Stimulated activated CD8-positive, alpha-beta memory T cell treated with anti-CD3 and anti-CD28 coated beads, Interleukin-4, amount 100 ng/mL, for 1 hour (primary cell): ENCODE measurements at places on chromosomes 3 and 15.

DNA sequence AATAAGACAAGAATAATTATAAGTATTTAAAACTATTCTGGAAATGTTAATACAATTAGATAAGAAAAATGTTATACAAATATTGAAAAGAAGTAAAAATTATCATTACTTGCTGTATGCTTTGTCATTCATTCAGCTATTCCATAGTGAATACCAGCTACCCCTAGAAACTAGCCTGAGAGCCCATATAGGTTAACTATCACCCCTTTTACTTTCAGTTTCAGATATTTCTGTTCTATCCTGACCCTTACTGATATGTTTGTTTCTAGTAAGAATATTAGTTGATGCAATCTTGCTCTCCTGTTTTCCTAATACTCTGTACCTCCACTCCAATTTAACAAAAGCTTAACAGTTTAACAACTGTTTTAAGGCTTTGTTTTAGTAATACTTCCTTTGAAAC lies 31.6 kb downstream of the FAM227B start:
- DNase-seq = no peak

- no peak for DNase-seq
Measured at GRCh38 chr3:64895106-64895990, 207.5 kb upstream of the ADAMTS9 start.

DNA sequence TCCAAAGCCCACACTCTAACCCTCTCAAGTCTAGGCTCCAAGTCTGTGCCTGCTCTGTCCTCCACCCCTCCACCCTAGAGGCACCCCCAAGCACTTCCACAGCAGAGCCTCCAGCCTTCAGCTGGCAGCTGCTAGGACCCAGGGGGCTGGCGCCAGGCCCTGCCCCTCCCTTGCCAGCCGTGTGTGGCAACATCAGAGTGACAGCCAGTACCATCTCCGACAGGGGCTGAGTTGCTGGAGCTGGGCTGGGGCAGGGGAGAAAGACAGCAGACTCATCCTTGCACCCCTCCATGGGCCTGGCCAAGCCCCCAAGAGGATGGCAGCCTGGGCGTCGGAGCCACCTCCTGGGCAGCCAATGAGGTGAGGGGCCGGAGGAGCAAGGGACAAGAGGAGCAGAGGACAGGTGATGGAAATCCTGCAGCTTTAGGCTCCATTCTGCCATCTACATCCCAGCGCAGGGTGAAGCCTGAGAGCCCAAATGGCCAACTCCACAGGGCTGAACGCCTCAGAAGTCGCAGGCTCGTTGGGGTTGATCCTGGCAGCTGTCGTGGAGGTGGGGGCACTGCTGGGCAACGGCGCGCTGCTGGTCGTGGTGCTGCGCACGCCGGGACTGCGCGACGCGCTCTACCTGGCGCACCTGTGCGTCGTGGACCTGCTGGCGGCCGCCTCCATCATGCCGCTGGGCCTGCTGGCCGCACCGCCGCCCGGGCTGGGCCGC lies at the start of gene GPR62:
TSS of gene GPR62 (plus strand) at position 207 of the 718 bp plus-strand sequence. CDS start at position 479, 272 bp downstream.
- DNase-seq = no peak

DNA sequence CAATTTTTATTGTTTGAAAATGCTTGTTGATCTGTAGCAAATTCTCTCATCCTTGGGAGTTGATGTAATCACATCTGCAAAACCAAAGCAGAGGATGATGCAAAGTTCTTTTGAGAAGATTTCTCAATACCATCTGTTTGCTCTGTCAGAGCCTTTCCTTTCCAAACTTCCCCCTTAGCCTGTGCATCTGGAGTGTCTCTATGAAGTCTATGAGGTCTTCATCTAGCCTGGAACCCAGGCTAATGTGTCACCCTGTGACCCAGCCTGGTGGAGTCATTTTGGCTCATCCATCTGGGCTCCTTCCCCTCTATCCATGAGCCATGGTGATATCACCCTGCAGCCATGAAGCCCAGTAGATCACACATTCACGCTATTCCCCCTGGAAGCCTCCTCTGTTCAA lies 123.2 kb upstream of the SLC7A14 start:
- DNase-seq = no peak

DNA sequence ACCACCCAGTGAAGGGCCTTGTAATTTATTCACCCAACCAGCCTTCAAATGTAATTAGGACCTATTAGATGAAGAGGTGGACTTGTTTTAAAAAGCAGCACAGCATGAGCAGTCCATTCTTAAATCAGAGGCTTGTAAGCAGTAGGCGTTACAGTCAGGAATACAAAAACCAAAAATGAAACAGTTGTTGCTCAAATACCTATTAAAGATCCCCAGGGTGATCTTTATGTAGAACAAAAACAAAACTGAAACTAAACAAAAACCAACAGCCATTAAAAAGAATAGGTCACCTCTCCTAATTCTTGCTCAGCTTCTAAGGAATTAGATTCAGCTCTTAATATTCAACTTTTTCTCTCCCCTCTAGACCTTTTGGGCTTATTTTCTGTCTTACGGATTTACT lies 104.9 kb upstream of the ST8SIA2 start:
- DNase-seq = no peak

- no peak for DNase-seq
Measured at GRCh38 chr15:63232943-63233342, 43.5 kb downstream of the RAB8B start.

DNA sequence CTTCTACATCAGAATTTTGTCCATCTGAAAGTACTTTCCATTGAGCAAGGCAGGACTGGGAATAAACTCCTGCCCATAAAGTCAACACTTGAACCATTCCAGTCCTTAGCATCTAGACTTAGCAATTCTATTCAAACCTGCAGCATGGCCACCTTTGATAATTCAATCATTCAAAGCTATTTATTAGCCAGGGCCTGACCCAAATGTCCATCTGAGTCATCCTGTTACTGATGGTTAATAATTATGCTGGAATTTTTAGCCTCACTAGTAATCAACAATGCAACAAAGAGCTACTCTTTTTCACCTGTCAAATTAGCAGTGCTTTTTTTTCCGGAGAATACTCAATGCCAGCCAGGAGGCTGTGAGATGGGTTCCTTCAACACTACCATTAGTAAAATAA lies 72.7 kb upstream of the SNRK start:
- no peak for DNase-seq

- no peak for DNase-seq
Measured at GRCh38 chr3:186176373-186176990, 67.6 kb upstream of the ETV5 start.

DNA sequence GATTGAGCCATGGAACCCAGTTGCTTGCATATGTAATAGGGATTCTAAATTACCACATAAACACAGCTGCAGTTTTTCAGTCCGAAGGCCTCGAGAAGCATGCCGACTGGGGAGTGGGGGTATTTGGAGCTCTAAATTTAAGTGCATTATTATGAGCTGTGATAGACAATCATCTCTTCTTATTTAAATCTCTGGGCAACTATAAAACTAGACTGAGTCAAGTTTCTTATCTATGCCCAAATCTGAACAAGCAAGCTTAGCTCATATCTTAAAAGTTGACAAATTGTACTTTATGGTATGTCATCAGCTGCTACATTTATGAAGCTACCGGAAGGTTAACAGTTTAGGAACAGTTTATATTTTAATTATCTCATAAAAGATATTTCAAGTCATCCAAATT lies 19.5 kb upstream of the THRB start:
- no peak for DNase-seq

- DNase-seq = no peak
Measured at GRCh38 chr15:96948981-96949380, 618.5 kb downstream of the NR2F2 start.

DNA sequence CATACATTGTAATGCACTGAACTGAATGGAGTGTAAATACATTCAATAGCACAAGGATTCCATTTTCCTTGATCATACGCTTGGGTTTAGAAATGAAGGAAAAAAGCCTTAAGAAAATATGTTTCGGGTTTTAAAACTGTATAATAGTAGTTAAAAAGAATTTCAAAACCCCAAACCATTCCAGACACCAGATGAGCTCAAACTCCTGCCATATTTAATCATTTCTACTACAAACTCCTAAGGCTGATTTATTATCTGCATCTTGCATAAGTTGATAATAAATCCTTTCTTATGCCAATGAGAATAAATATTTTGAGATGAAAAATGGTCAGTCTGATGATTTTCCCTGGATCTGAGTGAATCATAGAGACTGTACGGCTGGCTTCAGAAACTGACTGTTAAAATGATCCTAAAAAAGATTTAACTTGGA lies 51.0 kb downstream of the NR1D2 start:
- DNase-seq = no peak
